ENCODE measurements at places on chromosomes 2 and 18.

- DNase-seq = peak; percentile 79
Measured at GRCh38 chr18:3245853-3246634, 1.6 kb upstream of the MYL12A start.

GRCh38 chr18:61955644-61956043, 62.8 kb upstream of the RNF152 start:
- peak; percentile 39 for DNase-seq

DNA sequence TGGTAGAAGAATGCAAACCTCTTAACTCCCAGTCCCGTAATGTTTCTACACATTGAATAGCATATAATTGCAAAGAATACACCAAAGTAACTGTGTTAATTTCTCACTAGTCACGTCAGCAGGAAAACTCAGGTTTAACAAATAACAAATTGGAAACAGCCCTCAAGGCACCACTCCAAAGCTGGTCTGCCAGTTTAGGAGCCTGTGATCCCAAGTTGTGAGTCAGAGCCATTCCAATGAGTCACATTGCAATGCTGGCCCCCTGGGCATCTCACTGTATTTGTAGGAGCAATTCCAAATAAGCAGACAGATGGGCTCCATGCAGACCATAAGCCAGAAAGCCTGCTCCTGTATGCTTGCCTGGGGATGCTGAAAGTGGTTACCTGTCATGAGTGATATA, 143.2 kb upstream of the SETBP1 start:
- no peak for DNase-seq

DNA sequence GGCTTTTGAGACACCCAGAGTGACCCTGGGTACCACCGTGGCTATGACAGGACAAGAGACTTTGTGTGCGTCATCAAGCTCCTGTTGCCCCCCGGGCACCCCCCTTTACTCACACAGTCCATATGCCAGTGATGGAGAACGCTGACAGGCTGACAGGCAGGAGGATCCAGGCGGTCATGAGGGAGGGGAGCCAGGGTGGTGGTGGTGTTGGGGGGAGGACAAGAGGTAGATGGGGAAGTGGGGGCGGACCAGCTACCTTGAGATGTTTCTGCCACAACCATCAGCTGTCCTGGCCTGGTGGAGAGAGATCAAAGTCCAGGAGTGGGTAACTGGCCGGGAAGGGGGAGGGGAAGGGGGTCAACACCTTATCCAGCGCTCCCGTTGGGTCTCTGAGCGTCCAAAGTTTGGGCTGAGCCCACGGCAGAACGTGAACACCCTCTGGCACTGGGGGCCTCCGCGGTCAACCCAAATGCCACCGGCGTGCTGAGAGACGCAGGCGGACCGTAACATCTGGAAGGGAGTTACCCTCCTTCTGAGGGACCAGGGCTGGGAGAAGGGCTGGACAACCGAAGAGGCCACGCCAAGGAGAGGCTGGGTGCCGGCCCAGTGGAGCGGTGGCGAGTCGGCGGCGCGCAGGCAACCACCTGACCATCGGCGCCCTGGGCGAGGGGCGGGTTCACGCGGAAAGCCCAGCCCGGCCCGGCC, 575 bp downstream of the TMEM150A start:
- no peak for DNase-seq

DNA sequence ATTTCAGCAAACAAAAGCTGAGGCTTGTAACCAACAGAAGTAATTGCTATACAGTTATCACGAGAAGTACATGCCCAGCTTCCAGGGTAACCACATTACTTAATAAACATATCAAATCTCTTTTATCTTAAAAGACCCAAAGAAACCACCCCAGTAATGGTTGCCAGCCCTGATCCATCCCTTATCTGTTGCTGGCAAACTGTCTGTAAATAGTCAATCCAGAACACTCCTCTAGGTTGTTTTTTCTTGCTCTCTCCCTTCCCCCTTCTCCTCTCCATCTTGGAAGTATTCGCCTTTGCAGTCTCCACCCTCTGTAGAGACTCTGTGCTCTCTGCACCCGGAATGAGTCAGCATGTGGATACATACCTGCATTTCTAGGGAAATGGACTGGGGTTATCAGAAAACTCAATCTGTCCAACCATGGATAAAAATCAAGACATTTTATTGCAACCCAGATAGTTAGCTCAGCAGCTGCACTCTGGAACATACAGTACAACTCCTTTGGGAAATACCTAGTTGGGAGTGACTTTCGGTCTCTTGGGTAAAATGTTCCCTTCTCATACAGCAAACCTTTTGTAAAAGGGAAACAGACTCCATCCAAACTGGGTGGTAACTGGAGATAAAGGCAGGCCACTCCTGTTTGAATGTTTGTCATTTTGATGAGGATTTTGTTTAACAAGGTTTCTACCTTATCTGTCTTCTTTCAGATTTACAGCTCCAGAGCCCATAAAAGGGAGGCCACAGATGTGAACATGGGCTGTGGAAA, 123.5 kb upstream of the FOSL2 start:
- DNase-seq = no peak

GRCh38 chr2:15641530-15641982, 49.9 kb downstream of the DDX1 start:
- DNase-seq = no peak

DNA sequence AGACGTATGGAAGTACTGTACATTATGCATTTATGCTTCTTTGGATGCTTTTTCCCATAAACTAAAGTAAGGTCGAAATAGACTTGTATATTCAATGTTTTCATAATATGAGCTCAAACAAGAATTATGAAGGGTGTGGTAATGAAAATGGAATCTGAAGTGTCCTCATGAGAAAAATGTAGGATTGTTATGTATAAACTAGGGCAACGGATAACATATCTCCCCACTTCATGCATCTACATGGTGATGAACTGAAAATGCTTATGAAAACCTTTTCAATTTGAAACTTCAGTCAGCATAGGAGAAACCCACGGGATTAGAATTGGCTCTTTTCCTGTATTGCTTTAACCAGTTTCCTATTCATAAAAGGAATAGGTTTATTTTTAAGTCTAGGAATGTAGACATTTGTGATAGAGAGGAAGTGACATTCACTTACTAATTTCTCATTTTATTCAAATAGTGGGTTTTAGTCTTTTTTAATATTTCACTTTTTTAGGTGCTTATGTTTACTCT, 608.2 kb upstream of the GCFC2 start:
- no peak for DNase-seq

DNA sequence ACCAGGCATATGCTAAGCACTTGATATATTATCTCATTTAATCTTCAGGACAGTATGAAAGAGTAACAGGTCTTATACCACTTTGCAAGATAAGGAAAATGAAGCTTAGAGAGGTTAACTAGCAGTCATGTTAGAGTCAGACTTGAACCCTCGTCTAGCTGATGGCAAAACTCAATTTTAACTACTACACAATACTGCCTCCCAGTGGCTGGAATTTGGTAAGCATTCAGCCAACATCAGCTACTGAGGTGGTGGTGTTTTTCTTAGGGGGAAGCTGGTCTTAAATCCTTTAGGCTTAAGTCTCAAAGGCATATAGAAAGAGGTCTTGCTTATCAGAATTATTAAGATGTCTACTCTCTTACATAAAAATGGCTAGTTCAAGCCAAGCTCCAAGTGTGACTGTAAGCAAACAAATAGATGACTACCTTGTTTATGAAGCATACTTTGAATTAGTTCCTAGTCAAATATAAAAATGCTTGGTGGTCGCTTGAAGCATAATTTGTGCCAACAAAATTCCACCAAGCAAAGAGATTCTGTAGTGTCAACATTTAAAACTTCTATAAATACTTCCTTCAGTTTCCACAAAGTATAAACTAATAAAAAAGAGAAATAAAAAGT, 325.4 kb upstream of the FIGN start:
- DNase-seq = peak; percentile 5

DNA sequence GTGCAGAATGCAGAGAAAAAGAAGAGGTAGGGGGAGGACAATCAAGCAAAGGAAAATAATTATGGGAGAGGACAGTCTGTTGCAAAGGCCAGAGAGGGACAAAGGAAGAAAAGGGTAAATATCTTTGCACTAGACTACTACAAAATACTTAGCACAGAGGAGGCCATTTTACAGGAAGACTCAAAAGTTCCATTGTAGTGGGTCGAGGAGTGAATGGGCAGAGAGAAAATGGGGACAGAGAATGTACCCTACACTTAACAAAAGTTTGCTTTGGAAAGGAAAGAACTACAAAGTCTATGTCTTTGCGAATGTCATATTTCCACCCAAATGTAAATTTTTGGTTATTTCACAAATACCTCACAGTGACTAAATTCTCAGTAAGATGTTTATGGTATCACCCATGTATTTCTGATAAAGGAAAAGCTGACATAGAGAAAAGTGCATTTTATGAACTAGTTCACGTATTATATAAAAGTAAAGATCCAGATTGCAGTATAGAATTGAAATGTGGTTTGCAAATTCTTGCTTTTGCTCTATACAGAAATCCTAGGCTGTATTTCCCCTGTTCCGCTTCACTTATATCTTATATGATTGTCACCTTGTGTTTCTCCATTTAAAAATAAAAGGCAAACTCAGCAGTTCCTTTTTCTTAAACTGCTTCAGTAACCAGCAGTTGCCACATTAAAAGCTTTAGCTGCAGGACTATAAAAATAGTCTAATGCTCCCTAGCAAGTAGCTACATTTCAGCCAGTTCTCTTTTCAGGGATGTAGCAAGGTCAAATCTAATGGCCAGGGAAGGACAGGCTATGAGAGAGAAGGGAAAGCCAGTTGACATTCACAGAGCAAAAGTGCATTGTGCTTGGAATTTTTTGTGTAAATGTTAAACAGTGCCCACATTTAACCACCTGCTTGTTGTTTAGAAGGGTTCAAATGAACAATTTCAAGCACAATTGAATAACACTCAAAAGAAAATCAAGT, 79.7 kb upstream of the CYTIP start:
- DNase-seq = no peak

- DNase-seq = no peak
Measured at GRCh38 chr2:188524519-188525113, 232.9 kb downstream of the GULP1 start.

GRCh38 chr18:61272793-61273192, 60.4 kb upstream of the CDH20 start:
- DNase-seq = no peak

DNA sequence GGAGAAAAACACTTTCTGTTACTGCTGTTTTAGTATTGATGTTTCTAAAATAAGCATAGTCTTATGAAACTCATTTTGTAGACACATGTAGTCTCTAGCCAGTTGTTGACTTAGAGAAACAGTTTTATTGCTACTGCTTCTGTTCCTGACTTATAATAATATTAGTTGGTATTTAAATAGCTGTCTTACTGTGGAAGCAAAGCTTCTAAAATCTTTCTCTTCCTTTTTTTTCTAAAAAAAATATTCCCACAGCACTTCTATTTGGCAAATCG, 121.8 kb downstream of the MTX2 start:
- no peak for DNase-seq

DNA sequence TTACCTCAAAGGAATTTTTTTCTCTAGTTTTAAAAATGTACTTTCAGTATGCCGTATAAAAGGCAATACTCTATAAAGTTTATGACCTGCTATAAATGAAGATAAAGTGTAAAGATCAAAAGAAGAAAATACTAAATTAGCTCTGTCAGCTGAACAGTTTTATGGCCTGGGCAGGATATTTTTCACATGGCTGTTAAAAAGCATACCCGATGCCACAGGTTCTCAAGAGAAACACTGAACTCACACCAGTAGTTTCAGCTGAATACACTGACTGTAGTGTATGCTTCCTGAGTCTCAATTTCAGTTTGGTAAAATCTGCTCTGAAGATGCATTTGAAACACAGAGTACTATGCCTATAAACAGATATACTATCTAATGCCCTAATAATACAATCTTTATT, 126.0 kb downstream of the PIGN start:
- DNase-seq = no peak

GRCh38 chr2:178700136-178700535, 107.1 kb downstream of the TTN start:
- DNase-seq = no peak

DNA sequence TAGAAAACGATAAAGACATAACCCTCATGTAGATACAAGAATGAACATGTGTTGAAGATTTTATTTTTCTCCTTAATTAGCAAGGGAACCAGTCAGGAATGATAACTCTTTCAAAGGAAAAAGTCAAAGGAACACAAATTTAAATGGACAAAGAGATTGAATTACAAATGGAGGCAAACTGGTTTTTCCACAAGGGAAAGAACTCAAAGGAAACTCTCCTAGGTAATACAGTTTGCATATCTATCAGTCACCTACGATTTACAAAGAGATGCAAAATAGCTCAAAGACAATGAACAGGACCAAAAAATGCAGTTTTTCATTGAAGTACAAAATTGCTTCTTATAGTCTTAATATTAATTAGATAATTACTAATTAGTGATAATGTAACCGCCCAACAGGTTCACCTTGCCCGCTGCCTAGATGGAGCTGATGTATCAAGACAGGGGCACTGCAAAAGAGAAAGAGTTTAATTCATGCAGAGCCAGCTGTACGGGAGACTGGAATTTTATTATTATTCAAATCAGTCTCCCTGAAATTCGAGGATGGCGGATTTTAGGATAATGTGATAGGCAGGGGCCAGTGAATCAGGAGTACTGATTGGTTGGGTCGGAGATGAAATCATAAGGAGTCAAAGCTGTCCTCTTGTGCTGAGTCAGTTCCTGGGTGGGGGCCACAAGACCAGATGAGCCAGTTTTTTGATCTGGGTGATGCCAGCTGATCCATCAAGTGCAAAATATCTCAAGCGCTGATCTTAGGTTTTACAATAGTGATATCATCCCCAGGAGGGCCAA, 151.0 kb downstream of the TMEM17 start:
- no peak for DNase-seq

GRCh38 chr2:86541334-86541733, 21.9 kb downstream of the CHMP3 start:
- no peak for DNase-seq

DNA sequence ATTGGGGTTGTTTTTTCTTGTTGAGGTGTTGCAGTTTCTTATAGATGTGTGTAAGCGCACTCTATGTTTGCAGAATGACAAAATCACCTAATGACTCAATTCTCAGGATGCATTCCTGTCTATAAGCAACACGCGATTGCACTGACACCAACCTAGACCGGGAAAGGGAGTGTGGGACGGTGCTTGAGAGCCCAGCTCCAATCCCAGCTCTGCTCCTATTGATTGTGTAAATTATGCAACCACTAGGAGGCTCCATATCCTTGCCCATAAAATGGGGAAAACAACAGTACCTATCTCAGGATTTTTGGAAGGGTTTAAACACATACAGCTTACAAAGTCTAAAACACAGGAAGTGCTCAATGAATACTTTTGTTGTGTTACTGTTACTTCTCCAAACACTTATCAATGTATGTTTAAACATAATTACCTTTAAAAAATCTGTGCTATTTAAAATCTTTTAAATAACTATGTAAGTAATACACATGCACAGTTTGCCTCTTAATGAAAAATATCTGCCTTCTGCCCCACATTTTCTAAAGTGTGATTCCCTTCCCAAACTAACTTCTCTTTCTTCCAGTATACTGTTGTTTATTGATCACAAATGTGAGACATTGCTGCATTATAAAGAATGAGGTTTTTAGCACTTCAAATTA, 132.5 kb downstream of the SPHKAP start:
- DNase-seq = no peak

- no peak for DNase-seq
Measured at GRCh38 chr2:23533338-23533695, 148.3 kb downstream of the KLHL29 start.

GRCh38 chr2:156443089-156443488, 6.9 kb downstream of the GPD2 start:
- DNase-seq = no peak

Measured in GM12864 (cell line).